ENCODE measurements at places on chromosomes 12 and 14.

DNA sequence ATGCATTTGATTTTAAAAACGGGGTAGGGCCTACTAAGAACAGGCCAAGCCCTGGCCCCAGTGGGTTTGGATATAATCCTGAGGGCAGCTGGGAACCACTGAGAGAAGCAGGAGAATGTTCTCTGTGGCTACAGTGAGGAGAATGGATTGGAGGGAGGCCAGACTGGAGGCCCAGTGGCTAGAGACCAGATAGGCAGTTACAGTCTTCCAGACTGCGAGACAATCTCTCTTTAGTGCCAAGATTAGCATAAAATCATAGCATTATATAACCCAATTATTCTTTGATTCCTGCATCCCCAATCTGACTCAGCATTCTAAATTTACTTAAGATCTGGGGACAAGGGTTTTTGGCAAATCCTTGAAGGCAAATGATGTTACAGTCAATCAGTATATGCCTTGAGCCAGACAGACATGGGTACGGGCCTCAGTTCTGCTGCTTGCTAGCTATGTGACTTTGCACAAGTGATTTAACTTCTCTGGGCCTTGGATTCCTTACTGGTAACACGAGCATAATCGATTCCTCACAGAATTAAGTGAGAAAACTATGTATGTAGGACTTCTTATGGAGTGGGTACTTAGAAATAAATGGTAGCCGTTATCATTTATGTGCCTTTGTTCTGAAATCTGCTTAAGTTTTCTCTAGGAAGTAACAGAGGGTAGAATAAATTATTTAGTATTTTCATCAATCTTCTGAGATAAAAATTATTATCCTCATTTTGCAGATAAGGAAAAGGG is 18.3 kb downstream of the NINJ2 start:
- no peak for DNase-seq
- H3K27me3 ChIP-seq, result no peaks in the 10 kb centered on the region
- no peak overlapping the region for H3K4me3 ChIP-seq
- H3K27ac ChIP-seq, result no peak overlapping the region

GRCh38 chr14:95025218-95025617 is 132.1 kb downstream of the DICER1 start:
- H3K27ac ChIP-seq, result no peak overlapping the region
- H3K27me3 ChIP-seq, result no peaks in the 10 kb centered on the region
- no peak overlapping the region for H3K4me3 ChIP-seq

GRCh38 chr12:112035219-112035785 is 22.1 kb downstream of the ERP29 start:
- no peaks in the 10 kb centered on the region for H3K27me3 ChIP-seq
- no peaks in the 10 kb centered on the region for H3K4me1 ChIP-seq
- H3K36me3 ChIP-seq, result peaks cover 55% of the 10 kb centered on the region
- DNase-seq, result no peak

GRCh38 chr12:118052324-118053070 is 8.5 kb downstream of the WSB2 start:
- DNase-seq, result no peak
- peak overlapping the region; percentile 21 for H3K27ac ChIP-seq
- no peak overlapping the region for H3K4me3 ChIP-seq
- no peaks in the 10 kb centered on the region for H3K27me3 ChIP-seq
- H3K36me3 ChIP-seq, result peaks cover 9% of the 10 kb centered on the region
- no peaks in the 10 kb centered on the region for H3K4me1 ChIP-seq

DNA sequence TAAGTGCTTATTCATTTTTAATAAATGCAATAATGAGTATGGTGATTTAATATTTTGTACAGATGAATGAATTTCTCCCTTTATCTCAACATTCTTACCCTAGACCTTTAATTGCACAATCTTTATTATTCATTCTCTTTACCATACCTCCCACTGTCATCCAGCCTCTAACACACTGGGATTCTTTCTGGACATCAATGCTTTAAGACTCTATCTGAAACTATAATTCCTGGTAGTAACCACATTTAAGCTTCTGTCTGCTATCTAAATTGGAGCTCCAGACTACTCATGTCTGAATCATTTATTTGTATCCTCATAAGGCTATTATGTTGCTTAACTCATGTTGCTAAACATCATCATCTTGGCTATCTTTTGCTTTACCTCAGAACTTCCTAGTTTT is 270.2 kb downstream of the ALG10B start:
- no peaks in the 10 kb centered on the region for H3K4me1 ChIP-seq
- no peak for DNase-seq
- no peaks in the 10 kb centered on the region for H3K27me3 ChIP-seq
- no peak overlapping the region for H3K4me3 ChIP-seq
- H3K27ac ChIP-seq, result no peak overlapping the region

GRCh38 chr14:101715210-101716076 is 46.1 kb upstream of the PPP2R5C start:
- DNase-seq, result no peak
- H3K27me3 ChIP-seq, result no peaks in the 10 kb centered on the region
- no peak overlapping the region for H3K27ac ChIP-seq
- no peaks in the 10 kb centered on the region for H3K4me1 ChIP-seq
- H3K36me3 ChIP-seq, result no peaks in the 10 kb centered on the region

Measured in effector memory CD4-positive, alpha-beta T cell (primary cell).